Colonic mucosa (tissue), 4 donors: ENCODE measurements at places on chromosomes 1 and 21.

DNA sequence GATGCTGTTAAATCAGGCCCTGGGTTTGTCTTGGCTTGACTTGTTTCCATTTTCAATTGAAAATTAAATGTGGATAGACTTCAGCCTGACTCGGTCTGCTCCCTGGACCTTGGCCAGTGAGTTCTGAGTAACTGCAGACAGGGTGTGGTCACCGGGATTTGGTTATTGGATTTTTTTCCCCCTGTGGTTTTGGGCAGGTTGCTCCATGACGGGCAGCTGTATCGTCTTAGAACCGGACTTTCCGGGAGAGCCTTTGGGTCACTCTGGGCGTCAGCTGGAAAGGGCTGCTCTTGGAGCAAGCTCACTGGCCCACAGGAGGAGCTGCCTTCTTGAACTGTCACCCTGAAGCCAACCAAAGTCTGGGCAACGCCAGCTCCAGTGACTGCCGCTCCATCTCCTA lies 75.0 kb downstream of the CLIC6 start:
- peak; percentile 49 for DNase-seq

DNA sequence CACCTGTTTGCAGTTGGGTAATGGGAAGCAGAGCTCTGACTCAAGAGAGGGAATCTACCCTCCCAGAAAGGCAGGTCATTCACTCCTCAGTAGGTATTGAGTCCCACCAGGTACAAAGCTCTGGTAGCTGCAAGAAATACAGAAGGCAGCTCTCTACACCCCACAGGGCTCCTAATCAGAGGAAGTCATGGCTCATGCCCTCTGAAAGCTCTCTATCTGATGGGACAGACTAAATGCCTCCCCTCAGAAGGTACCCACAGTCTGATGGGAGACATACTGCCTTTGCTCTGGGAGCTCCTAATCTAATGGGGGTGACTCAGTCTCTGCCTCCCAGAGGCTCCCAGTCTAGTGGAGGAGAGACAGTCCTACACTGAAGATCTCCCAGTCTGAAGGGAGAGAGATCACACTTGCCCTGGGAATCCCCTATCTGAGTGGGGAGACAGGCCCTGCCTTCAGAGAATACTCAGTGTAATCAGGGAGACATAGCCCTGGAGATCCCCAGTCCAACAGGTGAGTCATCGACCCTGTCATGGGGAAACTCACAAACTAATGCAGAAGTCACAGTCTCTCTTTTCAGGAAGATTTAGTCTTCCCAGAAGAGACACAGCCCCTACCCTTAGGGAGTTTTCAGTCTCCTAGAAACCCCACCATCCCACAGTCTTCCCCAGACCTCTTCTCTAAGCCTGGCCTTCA lies 23.7 kb downstream of the CAMK1G start:
- no peak for DNase-seq

DNA sequence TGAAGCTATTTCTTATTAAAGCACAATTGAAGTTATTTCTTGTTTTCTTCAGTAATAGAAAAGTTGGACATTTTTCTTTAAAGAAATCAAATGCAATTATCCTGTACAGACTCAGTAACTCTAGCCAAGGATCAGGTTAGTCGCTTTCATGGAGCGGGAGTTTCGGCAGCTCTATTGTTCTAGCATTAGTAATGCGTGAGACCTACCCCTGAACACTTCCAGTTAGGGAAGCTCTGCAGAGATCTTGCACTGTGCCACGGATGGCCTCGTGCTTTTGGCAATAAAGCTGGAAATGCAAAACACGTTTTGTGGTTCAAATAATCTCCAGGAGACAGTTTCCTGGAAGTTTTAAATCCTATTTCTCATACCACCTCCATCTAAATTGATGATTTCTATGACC lies 488.4 kb downstream of the SETD4 start:
- no peak for DNase-seq

GRCh38 chr1:234926559-234927311 lies 201.9 kb downstream of the TOMM20 start:
- DNase-seq: peak; percentile 19

DNA sequence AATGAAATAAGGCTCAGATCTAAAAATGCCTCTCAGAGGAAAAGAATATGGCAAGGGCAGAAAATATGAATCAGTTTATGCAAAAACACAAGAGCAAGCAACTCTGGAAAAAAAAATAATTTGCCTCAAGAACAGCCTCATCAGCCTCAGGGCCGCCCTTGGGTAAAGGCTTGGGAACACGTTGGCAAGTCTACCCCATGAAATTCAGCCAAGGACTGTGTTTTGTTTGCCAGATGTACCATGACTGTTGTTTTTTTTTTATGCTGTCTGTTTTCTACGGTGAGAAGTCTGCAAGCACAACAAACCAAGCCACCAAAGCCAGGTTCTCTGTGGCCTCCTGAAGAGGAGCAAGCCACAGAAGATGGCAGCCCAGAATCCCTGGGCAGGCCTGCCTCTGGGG lies 18.0 kb downstream of the HHIPL2 start:
- DNase-seq: no peak

DNA sequence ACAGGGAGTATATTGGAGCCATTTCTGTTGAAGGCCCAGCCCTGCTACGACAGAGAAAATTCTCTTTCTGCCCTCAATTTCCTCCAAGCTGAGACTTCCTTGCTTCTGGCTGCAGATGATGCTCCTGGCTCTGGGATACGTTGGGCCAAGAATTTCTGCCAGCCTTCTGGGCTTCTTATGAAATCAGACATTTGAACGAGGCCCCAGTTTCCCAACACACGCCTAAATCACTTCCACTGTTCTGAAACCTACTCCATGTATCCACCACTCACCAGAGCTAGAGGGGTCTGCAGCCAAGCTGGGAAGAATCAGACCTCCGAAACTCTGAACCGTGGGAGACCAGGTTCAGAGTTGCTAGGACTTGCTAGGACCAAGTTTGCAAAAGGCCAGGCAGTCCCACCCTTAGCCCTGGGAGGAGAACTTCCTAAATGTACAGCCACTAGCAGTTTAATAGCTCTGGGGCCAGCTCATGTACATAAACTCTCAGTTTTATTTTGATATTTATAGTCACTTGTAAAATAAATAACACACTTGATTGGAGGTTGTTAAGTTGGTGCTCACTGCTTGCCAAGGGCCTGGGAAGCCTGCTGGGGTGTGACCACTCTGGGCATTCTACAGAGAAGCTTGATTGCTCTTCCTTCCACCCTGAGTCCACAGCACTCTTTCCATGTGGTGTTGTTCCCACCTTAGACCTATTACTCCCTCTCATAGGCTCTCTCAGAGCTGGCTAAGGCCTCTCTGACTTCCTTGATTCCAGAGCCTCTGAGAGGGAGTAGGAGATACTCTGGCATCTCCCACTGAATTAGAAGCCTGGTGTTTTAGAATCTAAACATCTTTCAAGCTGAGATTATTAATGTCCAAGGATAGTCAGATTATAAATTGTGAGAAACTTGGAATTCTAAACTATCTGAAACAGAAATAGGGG lies 83.4 kb upstream of the TRABD2B start:
- peak; percentile 43 for DNase-seq

GRCh38 chr1:30744060-30744756 lies 13.4 kb downstream of the LAPTM5 start:
- DNase-seq: no peak

- DNase-seq: no peak
Measured at GRCh38 chr1:242239398-242239797, 240.5 kb upstream of the MAP1LC3C start.

- no peak for DNase-seq
Measured at GRCh38 chr1:203296460-203297073, 8.8 kb upstream of the BTG2 start.

DNA sequence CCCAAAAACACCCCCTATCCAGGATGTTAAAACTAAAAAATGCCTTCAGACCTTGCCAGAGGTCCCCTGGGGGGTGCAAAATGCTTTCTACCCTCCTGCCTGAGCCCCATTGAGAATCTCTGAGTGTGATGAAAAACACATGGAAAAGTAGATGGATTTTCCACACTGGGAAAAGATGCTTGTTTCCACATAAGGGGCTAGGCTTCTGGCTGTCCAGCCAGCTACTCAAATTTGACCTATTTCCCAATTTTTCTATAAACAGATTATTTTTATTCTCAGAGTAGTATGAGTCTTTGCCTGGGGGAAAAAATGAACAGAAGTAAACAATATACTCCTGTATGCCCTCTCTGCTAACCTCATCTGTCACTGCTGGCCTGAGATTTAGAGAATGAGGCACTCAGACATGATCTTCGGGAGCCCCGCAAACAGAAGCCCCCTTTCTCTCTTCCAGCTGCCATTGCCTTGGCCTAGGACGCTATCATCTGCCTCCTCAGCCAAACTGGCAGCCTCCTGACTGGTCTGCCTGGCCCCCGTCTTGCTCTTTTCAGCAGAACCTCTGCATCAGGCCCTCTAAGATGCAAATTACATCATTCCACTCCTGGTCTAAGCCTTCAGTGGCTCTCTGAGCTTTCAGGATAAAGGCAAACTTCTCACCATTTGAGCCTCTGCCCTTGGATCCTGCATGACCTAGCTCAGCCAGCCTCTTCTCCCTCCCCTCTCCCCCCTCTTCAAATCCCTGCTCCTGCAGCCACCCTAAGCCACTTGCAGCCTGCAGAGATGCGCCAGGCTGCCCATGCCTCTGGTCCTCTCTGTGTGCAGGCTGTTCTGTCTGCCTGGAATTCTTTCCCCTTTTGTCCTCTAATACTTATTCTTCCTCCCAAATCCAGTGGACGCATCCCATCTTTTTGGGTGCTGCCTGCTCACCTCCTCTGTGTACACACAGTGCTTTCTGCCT lies 39.7 kb upstream of the TMEM125 start:
- no peak for DNase-seq

- no peak for DNase-seq
Measured at GRCh38 chr1:213247038-213247437, 196.0 kb downstream of the RPS6KC1 start.

DNA sequence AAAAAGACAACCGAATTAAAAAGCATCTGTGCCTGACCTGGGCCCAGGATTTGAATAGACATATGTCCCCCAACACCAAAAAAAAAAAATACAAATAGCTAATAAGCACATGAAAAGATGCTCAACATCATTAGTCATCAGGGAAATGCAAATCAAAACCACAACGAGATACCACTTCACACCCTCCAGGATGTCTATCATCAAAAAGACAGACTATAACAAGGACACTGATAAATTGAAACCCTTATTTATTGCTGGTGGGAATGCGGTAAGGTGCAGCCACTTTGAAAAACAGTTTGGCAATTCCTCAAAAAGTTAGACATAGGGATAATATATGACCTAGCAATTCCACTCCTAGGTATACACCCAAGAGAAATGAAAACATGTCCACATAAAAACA lies 72.3 kb upstream of the CAMK1G start:
- no peak for DNase-seq

DNA sequence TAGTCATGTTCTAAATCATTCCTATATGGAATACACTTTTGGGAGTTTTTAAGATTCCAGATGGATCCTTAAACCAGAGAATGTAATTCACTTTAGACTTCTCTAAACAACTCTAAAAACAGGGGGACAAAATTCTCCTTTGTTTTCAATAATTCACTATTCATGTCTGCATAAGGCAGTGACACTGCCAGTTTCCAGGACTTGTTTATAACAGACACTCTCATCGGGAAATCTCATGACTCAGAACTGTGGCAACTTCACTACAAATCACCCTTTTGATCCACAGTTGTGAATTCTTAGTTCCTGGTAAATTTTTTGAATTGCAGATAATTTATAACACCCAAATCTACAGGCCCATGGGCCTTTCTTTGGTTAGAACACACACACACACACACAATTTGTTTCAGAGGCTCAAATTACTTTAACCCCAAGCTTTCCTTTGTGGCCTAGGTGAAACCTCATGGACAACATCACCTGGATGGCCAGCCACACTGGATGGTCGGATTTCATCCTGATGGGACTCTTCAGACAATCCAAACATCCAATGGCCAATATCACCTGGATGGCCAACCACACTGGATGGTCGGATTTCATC lies at the start of gene OR2T4:
Gene OR2T4, plus strand, starts transcription at position 545 of the 595 bp plus-strand sequence. Its CDS starts 0 bp downstream, at position 545.
- DNase-seq: no peak

GRCh38 chr1:90821152-90821787 lies 104.2 kb upstream of the BARHL2 start:
- no peak for DNase-seq

- DNase-seq: no peak
Measured at GRCh38 chr1:227541129-227541528, 22.2 kb upstream of the ZNF678 start.

GRCh38 chr1:220887520-220888416 lies 8.5 kb downstream of the HLX start:
- DNase-seq: no peak

GRCh38 chr1:87757676-87758075 lies 429.0 kb downstream of the LMO4 start:
- no peak for DNase-seq

GRCh38 chr1:183580281-183580682 lies 10.0 kb downstream of the NCF2 start:
- DNase-seq: no peak

DNA sequence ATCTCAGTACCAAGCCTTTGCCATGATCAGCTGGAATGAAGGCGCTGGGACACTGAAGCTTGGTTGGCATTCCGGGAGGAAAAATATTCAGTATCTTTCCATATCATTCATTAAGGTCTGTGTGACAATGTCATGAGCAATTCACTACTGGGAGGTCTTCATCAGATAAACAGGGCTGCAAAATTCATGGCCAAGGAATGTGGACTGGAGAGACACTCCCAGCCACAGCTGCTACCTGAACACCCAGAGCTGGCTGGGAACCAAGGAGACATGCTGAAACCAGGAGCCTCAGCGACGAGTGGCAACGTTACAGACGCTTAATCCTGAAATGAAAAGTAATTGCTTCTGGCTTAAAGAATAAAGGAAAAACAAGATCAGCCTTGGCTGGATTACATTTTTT lies 30.6 kb upstream of the DDAH1 start:
- no peak for DNase-seq

GRCh38 chr1:199551967-199552565 lies 475.4 kb upstream of the NR5A2 start:
- DNase-seq: peak; percentile 37

DNA sequence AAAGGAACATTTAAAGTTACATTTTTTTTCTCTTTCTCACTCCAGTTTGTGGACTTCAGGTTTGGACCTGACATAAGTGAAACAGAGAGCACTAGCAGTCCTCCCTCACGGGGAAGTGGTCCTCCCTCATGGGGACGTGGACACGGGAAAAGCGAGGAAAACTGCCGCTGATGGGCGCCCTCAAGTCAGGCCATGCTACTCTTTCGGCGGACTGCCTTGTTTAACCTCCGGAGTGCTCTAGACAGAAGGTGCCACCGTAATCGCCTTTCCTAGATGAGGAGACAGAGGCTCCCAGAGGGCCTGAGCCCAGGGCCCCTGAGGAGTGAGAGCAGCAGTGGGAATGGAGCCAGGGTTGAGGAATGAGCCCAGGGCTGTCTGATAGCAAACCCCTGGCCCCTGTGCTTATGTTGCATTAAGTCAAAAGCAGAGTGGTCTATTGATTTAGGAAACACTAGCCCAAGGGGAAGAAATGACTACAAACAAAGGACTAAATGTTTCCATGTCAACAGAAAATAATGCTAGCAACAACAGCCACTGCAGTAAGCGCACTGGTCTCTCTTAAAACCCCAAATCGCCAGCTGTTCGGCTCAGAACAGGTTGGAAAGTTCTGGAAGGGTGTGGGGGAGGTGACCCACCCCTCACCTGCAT lies 84.1 kb downstream of the DMRTB1 start:
- DNase-seq: no peak

- DNase-seq: no peak
Measured at GRCh38 chr21:25964015-25964414, 206.6 kb downstream of the APP start.

- DNase-seq: no peak
Measured at GRCh38 chr1:37656881-37657280, 22.2 kb upstream of the RSPO1 start.
